Right renal cortex interstitium (tissue), 3 donors: ENCODE measurements at places on chromosomes 4 and X. TPM values are rescaled to one million over a fixed set of nuclear protein-coding genes. Genes with fewer than 3 reads are reported as not detected.

SMIM10 gene
- 11.5 TPM for polyA plus RNA-seq

ETNPPL gene
- 0.23 TPM for polyA plus RNA-seq

SSX1 gene
- not detected for polyA plus RNA-seq

GIMD1 gene
- not detected for polyA plus RNA-seq

IL21 gene
- not detected for polyA plus RNA-seq

DRP2 gene
- 1.8 TPM for polyA plus RNA-seq

CSN1S1 gene
- not detected for polyA plus RNA-seq

DIPK2B gene
- polyA plus RNA-seq = 8.7 TPM

HGFAC gene
- 0.85 TPM for polyA plus RNA-seq

STOX2 gene
- polyA plus RNA-seq = 7.7 TPM

TCEAL5 gene
- 17.3 TPM for polyA plus RNA-seq

KLHL34 gene
- polyA plus RNA-seq = 0.07 TPM

POLN gene
- 2.8 TPM for polyA plus RNA-seq

CPZ gene
- polyA plus RNA-seq = 16.0 TPM

KCTD8 gene
- 3.9 TPM for polyA plus RNA-seq

PARM1 gene
- polyA plus RNA-seq = 52.7 TPM

C4orf51 gene
- not detected for polyA plus RNA-seq

CAMK2D gene
- 90.8 TPM for polyA plus RNA-seq

NXF2 gene
- polyA plus RNA-seq = 0.08 TPM

ODAPH gene
- polyA plus RNA-seq = 0.29 TPM

NR0B1 gene
- not detected for polyA plus RNA-seq

GRIA2 gene
- 1.0 TPM for polyA plus RNA-seq

FATE1 gene
- not detected for polyA plus RNA-seq

SLC6A14 gene
- polyA plus RNA-seq = 0.06 TPM

JCHAIN gene
- polyA plus RNA-seq = 1.1 TPM

MXRA5 gene
- 8.8 TPM for polyA plus RNA-seq

FAM241A gene
- 1.4 TPM for polyA plus RNA-seq

AADAT gene
- 23.9 TPM for polyA plus RNA-seq

SHROOM4 gene
- 16.3 TPM for polyA plus RNA-seq

RRH gene
- polyA plus RNA-seq = 0.65 TPM

FREM3 gene
- polyA plus RNA-seq = 0.10 TPM

TBC1D9 gene
- polyA plus RNA-seq = 64.6 TPM

INTU gene
- polyA plus RNA-seq = 25.3 TPM

RPL34 gene
- polyA plus RNA-seq = 2,196 TPM

MAMLD1 gene
- polyA plus RNA-seq = 5.2 TPM

LAMTOR3 gene
- polyA plus RNA-seq = 101 TPM

CLGN gene
- 4.1 TPM for polyA plus RNA-seq

MAGEA12 gene
- not detected for polyA plus RNA-seq

RBMXL3 gene
- not detected for polyA plus RNA-seq
